Mesothelial cell of epicardium (in vitro differentiated cells): ENCODE measurements at places on chromosomes 11 and 22.

DNA sequence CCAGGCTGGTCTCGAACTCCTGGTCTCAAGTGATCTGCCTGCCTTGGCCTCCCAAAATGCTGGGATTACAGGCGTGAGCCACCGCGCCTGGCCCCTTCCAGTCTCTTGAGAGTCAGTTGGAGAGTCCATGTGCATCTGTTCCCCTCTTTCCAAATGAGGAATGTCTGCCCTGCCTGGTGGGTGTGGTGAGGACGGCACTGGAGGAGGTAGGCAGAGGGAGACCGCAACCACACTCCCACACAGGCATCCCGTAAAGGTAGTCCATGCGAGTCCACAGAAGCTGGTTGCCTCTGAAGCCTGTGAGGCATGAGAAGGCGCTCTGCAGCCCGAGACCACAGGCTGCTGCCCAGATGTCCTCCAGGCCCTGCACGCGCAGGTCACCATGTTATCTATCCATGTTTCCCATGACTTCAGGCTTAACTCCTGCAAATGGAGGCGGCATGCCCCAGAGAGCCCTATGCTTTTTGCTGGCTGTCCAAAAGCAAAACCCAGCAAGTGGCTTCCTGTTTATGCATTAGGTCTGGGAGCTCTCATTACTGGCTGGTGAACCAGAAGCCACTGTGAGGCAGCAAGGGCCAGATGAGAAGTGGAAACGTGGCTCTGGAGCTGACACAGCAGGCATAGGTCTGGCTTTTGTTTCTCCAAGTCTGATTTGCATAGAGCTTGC is 43.4 kb downstream of the GRIK4 start:
- no peak for DNase-seq

DNA sequence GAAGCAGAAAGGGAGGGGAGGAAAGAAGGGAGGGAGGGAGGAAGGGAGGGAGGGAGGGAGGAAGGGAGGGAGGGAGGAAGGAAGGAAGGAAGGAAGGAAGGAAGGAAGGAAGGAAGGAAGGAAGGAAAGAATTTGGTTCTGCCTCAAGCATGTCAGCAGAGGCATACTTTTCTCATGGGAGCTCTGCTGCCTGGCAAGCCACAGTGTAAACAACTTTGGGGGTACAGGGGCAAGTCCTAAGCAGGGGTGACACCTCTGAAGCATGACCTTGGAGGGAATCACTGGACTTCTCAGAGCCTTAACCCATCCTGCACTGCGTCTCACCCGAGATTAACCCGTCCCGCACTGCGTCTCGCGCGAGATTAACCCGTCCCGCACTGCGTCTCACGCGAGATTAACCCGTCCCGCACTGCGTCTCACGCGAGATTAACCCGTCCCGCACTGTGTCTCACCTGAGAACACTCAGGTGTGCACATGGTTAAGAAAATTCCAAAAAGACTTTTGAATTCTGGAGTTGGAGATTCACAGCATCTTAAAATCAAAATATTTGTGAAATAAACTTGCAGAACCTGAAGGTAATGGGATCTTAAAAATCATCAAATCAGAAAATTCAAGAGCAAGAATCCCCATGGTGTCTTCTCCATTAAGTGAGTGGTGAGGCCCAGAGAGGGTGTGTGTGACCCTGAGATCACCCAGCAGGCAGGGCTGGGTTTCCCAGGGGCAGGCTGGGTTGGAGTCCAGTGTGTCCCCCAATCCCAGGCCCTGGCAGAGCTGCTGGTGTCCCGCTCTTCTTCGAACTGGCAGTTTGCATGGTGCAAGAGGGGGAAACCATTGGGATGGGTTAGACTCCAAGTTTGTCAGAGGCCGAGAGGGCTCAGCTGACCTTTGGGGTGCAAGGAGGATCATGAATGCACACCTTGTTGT is 190.4 kb downstream of the MN1 start:
- no peak for DNase-seq

DNA sequence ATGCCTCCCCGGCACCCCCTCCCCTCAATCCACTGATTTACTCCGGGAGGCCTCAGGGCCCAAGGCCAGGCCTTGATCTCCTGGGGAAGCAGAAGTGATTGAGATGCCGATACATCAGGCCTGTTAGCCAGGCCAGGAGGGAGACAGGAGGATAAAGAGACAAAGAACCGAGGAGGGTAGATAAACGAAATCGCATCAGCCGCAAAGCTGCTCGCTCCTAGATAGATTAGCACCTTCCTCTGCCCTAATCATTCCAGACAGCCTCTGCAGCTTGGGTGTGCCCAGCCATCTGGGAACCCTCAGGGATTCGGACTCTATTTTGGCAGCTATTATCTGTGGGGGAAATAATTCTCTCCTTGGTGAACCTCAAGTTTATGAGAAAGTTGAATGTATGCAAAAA is 121.2 kb downstream of the ABTB2 start:
- DNase-seq: no peak

DNA sequence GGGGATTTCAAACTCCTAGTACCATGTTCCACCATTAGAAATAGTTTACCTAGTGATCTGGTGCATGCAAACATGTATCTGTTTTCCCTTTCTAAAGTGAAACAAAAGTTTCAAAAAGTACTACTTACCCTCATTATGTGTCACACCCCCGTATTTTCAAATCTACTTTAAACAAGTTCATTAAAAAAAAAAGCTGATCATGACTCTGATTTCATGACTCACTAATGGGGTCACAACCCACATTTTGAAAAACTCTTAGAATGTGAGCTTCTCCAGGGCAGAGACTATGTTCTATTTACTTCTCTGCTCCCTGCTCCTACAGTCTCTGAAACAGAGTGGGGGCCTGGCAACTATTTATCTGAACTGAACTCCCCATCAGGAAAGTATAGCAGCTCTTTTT is 18.2 kb downstream of the CHRM1 start:
- DNase-seq: no peak

GRCh38 chr11:12454782-12455181 is 77.4 kb downstream of the PARVA start:
- no peak for DNase-seq
